ENCODE measurements at places on chromosomes 12 and 14.

DNA sequence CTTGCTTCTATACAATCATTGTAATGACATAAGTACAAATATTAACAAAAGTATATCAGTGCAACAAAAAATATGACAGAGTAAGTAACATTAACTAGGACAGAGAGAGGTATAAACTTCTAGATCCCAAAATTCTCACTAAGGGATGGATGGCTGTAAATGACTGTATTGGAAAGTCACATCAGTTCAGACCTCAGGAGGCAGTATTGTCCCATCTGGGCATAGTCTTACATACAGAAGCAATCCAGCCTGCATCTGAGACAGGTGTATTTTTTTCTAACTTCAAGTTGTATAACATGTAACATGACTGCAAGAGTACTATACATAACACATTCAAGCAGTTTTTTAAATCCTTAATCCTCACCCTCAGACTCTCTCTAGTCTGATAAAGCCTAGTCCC is 99.0 kb downstream of the GARIN6 start:
- no peak for DNase-seq

DNA sequence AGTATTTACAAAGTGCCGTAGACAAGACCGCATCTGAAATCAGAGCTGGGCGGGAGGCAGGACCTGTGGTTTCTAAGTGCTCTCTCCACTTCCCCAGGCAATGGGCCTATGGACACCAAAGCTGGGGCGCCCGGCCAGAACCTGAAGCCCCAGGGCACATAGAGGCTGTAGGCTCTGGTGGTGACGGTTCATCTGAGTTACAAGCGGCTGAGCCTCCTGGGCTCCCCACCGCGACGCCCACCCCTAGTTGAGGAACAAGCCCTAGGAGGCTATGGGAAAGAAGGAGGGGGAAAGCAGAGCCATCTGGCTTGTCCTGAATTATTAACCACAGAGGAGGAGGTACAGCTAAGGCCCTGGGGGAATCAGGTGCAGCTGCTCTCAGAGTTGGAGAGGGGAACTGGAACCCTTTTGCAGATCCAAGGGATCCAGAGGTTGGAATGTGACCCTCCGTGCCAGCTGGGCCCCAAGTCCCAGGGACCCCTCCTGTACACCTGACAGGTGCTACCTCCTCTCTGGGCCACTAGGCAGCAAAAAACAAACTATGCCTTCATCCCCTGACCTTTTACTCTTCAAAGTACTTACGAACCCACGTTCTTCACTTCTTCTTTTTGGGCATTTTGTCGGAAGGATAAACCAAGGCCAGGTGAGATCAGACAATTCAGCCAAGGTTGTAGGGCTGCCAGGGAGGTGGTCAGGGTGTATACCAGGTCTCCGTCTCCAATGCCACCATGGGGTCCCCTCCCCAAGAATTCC is 77.2 kb downstream of the ARL6IP4 start:
- no peak for DNase-seq

DNA sequence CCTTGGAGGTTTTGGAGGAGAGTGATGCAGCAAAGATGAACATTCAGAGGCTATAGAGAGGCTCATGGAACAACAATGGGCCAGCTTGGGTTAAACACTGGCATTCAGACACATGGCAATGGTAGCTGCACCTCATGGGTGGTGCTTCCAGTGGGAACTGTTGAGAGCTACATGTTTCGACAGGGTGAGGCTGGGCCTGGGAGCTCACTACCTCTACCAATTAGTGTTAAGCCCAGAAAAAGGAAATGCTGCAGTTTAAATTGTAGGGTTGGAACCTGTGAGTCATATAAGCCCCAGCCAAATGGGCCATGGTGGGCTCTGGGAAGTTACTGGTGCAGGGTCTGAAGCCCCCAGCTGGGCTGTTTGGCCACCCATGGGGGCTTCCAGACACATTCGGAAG is 279.7 kb downstream of the ZFP36L1 start:
- DNase-seq = no peak

DNA sequence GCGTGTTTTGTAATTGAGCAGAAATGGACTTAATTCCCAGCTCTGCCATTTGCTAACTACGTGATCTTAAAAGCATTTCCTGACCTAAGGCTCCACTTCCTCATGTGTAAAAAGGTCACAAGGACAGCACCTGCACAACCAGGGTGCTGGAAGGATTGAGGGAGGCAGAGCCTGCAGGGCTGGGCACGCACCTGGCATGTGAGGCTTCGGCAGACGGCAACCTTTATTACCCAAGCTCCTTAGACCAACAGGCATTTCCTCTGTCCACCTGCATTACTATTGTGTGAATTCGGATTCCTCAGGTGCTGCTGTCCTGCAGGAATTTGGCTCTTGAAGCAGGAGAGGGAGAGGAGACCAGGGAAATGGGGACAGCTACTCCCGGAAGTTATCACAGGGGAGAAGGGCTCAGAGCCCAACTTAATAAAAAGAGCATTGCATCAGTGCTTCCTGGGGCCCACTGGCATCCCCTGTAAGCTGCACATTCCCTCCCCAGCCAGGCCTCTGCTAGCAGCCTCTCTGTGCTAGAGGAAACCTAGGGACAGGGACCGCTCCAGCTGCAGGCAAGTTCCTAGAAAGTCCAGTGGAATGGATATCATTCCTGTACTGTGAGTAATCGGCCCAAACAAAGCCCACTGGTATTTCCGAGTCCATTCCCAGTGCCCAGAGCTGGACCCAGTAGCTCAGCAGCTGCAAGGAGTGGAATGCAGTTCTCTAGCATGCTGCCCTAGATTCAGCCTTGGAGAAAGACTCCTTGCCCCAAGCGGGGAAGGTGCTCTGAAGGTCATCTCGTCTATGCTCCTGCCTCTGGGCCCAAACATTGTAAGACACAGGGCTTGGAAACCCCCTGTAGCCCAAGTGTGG is 157.1 kb upstream of the CCND2 start:
- peak; percentile 56 for DNase-seq

DNA sequence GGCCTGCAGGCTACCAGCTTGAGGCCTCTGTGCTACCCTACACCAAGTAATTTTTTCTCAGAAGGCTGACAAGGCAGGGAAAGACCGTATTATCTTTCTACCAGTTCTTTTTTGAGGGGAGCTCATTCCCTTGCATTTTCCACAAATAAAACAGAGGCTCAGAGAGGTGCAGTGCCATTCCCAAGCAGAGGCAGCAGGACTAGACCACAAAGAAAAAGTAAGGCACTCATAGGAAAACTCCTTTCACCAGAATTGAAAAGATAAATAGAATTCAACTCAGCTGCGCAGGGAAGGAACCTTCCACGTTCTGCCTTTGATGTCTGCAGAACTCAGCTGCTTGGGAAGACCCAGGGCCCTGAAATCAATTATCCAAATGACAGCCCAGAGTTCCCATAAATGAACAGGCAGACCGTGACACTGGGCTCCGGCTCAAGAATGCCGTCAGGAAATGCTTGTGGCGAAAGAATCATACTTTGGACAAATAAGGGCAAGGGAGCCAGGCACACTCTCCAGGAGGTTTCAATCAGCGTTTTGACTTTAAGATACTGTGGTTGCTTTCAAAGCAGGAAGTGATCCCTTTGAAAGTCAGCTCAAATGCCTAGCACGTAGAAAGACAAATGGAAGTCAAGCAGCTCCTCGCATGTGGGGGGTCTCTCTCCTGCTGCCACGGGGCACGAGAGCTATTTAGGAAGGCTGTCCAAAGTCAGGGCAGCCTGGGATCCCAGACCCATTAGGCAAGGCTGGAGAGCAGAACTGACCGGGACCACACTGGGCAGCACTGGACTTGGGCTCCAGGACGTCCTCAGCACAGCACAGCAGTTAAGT is 14.0 kb downstream of the KCTD10 start:
- peak; percentile 95 for DNase-seq

DNA sequence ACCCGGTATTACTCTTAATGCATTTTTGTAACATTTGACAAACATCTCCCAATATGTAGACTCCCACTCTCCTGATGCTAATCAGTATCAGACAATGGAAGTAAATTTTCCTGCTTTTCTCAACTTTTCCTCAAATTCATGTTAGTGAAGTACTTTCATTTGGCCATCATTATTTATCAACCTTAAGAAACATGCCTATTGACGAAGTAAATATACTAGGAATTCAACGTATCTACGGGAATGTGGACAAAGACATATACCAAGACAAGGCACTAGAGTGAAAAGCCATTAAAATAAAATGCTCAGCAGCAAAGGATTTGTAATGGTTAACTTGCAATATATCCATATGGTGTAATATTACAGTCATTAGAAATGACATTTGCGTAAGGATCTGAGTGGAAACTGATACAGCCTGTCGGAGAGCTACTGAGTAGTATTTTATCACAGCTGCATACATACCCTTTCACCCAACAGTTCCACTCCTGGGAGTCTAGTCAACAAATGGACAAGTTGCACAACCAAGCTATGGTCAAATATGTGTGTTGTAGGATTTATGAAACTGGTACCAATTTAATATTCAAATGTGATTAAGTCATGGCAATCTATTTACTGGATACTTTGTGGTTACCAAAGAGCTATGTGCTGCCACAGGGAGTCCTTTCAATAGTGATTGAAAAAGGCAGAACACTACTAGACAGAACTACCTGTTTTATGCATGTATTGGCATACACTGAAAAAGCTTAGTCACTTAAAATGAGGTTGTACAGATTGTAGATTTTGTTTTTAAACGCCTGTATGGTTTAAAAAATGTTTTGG is 26.5 kb downstream of the NUDT4 start:
- DNase-seq = no peak

DNA sequence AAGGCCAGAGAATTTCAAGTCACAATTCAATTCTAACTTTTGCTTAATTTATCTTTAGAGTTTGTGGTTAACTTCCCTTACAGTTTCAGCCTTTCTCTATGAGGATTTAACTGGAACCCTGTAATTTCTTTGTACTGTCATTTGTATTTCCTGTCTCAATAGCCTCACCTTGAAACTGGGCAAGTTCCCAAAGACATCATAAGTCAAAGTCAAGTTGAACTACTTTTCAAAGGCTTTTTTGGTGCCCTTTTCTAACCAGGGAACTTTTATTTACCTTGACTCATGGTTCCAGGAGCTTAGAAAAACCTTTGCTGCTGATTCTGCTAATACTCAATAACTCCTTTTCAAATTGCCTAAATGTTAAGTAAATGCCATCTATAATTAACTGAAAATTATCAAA is 200.8 kb upstream of the KRR1 start:
- peak; percentile 81 for DNase-seq

DNA sequence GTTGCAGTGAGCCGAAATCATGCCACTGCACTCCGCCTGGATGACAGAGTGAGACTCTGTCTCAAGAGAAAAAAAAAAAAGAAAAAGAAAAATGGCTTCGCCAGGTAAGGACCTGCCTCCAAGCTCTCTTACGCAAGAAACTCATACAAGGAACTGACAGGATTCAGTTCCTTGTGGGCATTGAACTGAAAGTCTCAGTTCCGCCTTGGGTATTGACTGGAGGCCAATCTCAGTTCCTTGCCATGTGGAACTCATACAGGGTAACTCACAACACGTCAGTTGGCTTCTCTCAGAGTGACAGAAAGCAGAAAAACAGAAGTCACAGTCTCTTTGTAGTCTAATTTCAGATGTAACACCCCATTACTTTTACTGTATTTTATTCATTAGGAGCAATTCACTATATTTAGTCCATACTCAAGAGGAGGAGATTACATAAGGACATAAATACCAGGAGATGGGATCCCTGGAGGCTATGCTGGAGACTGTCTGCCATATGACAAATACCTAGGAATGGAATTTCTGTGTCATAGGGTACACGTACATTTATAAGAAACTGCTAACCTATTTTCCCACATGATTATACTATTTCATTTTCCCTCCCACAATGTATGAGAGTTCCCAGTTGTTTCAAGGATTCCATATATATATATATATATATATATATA is 11.4 kb upstream of the NOPCHAP1 start:
- no peak for DNase-seq

DNA sequence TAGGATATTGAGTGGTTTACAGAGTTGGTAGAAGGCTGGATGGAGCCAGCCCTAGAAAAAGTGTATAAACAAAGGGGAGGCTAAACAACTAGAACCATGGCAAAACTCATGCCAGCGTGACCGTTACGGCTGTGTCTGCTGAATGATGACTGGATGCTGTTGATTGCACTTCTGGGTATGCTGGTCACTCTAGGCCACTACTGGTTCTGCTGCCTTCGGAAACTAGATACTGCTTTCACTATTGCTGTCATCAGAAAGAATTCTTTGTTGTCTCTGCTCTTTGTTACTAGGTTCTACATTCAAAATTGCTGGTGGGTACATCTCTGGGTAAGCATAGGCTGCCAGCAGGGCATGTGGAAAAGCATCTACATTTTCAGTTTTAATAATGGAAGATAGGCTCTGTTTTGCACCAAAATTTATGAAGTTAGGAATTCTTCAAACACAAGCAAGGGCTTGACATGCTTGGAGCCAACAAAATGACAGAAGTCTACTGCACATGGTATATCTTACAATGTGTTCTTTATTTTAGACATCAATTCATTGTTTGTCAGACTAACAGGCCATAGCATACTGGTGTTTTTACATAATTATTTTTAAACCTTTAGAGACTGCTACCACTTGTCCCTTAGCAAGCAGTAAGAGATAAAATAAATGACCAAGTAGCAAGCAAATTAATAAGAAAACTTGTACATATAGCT is 15.4 kb downstream of the MON2 start:
- no peak for DNase-seq

- DNase-seq = peak; percentile 76
Measured at GRCh38 chr12:51326698-51327439, 2.9 kb upstream of the BIN2 start.

GRCh38 chr12:64691227-64691794 is 67.9 kb downstream of the GNS start:
- no peak for DNase-seq

DNA sequence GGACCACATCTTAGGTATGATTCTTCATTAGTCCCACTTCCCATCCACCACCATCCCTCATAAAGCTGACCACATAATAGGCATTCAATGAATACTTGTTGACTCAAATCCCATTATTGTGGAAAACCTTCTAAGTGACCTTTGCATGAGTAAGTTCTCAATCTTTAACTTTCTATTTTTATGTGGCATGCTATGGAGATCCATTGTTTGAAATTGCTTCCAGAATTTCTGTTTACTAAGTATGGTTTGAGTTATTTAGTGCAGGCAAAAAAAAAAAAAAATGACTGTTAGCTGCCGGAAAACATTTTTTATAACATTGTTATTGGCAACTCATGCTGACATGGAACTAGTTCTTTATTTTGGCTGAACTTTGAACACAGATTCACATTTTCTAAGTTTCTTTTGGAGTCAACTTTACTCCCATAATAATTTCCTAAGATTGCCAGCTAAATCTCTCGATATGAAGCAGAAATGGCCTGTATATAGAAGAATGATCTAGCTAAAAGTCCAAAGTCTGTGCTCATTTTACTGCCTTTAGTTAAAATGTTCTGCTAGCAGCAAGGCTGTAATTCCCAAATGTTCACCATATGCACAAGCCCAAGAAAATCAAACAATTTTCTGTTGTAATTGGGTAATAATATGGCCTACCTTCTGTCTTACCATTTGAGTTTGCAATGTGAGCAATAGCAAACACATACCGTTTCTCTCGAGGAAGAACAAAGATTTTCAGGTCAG is 77.9 kb downstream of the PTGER2 start:
- peak; percentile 69 for DNase-seq

- DNase-seq = no peak
Measured at GRCh38 chr12:86456241-86456640, 200.1 kb upstream of the MGAT4C start.

- DNase-seq = peak; percentile 32
Measured at GRCh38 chr12:120737557-120738251, 12.1 kb downstream of the ACADS start.

GRCh38 chr14:92397150-92397952 is 74.4 kb downstream of the SLC24A4 start:
- DNase-seq = peak; percentile 81
